ENCODE measurements at places on chromosomes 2 and 18. TPM values are rescaled to one million over a fixed set of nuclear protein-coding genes. Genes with fewer than 3 reads are reported as not detected.
A peak's percentile ranks its signal among the peaks of the same experiment; 100 is the strongest.

DNA sequence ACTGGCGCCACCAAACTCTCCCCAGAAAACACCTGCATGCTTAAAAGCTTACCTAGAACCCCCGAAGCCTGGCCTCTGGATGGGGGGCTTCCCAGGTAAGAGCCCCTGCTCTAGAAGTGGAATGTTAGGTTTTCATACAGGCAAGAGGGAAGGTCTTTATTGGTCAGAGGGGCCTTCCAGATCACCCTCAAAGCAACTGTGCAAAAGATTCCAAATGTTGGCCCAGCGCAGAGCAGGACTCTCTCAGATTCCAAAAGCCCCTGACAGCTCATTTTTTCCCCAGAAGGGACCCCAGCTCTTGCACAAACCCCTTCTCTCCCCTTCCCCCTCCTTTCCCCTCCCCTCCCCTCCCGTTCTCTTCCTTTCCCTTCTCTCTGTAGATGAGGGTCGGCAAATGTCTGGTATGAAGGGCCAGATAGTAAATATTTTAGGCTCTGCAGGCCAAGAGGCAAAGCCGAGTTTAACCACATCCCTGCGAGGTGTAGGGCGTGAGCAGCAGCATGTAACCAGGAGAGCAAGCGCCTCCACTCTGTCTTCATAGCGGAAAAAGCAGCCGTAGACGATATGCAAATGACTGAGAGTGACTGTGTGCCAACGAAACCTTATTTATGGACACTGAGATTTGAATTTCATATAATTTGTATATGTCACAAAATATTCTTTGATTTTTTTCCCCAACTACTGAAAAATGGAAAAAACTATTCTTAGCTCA, 116.9 kb downstream of the SMAD7 start:
- DNase-seq = peak; percentile 7
- H3K4me3 ChIP-seq = no peak overlapping the region
- H3K27me3 ChIP-seq = no peaks in the 10 kb centered on the region
- no peaks in the 10 kb centered on the region for H3K36me3 ChIP-seq
- no peak overlapping the region for H3K27ac ChIP-seq

- H3K27ac ChIP-seq = no peak overlapping the region
- H3K4me1 ChIP-seq = peaks cover 9% of the 10 kb centered on the region
- no peaks in the 10 kb centered on the region for H3K27me3 ChIP-seq
- DNase-seq = no peak
Measured at GRCh38 chr2:37377187-37377532, 32.7 kb downstream of the QPCT start.

- peaks cover 12% of the 10 kb centered on the region for H3K36me3 ChIP-seq
- no peak for DNase-seq
- peak overlapping the region; percentile 18 for H3K27ac ChIP-seq
- no peaks in the 10 kb centered on the region for H3K27me3 ChIP-seq
- no peaks in the 10 kb centered on the region for H3K4me1 ChIP-seq
- no peak overlapping the region for H3K4me3 ChIP-seq
Measured at GRCh38 chr18:57649556-57650500, 28.2 kb upstream of the NARS1 start.

DNA sequence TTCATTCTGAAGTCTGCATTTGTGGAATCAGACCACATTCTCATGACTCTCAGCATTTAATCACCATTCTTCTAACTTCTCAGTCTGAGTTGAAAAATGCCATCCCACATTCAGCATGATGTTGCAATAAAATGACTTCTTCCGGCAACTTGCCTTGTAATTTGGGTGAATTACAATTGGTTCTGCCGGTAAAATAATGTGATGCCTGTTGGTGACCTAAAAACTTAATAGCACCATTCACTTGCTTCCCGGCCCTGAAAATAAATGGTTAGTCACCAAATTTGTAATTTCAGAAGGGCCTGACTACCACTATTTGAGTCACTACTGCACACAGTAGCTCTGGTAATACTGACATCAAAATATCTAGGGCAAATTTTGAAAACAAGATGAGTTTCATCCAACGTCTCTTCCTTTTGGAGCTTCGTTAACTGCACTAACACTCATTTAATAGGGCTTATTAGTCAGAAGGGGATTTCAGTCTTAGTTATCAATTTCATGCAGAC, 637.1 kb upstream of the CHAC2 start:
- H3K4me1 ChIP-seq = peaks cover 34% of the 10 kb centered on the region
- H3K4me3 ChIP-seq = no peak overlapping the region
- H3K36me3 ChIP-seq = no peaks in the 10 kb centered on the region
- H3K27me3 ChIP-seq = no peaks in the 10 kb centered on the region

- no peak overlapping the region for H3K4me3 ChIP-seq
- H3K4me1 ChIP-seq = peaks cover 11% of the 10 kb centered on the region
- no peaks in the 10 kb centered on the region for H3K36me3 ChIP-seq
- no peaks in the 10 kb centered on the region for H3K27me3 ChIP-seq
- no peak for DNase-seq
Measured at GRCh38 chr2:56102098-56102497, 81.7 kb upstream of the CCDC85A start.

Gene ALK
- 0.11 TPM for total RNA-seq

GRCh38 chr2:203732092-203732952, 25.9 kb downstream of the CD28 start:
- no peak for DNase-seq
- H3K4me3 ChIP-seq = no peak overlapping the region

- peaks cover 28% of the 10 kb centered on the region for H3K4me1 ChIP-seq
- peak within 1 kb of the TSS; percentile 94 for H3K4me3 ChIP-seq
- peak; percentile 88 for DNase-seq
- no peaks in the 10 kb centered on the region for H3K27me3 ChIP-seq
- no peaks in the 10 kb centered on the region for H3K36me3 ChIP-seq
Measured at GRCh38 chr2:178480227-178481181, at the start of gene PLEKHA3. TSS of gene PLEKHA3 (plus strand) at chr2:178480457. CDS start at chr2:178480870, 413 bp downstream.
